ENCODE measurements at places on chromosomes 5 and 9.
A peak's percentile ranks its signal among the peaks of the same experiment; 100 is the strongest.

DNA sequence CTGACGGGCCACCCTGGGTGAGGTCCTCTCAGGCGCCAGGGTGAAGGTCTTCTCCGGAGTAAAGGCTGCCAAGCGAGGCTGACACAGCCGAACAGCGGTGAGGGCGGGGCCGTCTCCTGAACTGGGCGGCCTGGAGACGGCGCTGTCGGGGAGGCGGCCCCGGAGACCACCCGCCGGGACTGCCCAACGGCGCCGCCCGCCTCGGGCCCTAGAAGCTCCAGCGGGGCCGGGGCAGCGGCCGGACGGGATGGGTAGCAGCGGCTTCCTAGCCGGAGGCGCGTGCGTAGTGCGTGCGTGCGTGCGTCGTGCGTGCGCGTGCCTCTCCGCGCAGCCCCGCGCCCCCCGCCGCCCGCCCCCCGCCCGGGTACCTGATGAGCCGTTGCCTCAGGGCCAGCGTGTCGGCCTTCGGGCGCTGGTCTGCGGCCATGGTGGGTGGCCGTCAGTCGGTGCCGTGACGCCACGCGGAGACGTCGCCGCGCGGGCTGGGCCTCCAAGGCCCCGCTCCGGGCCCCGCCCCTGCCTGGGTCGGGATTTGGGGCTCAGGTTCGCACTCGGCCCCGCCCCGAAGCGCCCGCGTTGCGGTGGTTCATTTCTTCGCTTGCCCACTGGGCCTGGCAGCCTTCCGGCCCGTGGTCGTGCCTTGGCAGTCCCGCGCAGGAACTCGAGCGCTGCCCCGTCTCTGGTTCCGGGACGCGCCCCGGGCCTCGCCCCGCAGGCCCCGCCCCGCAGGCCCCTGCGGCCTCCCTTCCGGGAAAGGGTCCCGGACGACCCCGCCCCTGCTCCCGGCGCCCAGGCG, at the start of gene PHYKPL:
PHYKPL (minus strand) TSS at position 679 of the 796 bp plus-strand sequence; CDS start at position 427, 252 bp downstream.
- DNase-seq: peak; percentile 85

DNA sequence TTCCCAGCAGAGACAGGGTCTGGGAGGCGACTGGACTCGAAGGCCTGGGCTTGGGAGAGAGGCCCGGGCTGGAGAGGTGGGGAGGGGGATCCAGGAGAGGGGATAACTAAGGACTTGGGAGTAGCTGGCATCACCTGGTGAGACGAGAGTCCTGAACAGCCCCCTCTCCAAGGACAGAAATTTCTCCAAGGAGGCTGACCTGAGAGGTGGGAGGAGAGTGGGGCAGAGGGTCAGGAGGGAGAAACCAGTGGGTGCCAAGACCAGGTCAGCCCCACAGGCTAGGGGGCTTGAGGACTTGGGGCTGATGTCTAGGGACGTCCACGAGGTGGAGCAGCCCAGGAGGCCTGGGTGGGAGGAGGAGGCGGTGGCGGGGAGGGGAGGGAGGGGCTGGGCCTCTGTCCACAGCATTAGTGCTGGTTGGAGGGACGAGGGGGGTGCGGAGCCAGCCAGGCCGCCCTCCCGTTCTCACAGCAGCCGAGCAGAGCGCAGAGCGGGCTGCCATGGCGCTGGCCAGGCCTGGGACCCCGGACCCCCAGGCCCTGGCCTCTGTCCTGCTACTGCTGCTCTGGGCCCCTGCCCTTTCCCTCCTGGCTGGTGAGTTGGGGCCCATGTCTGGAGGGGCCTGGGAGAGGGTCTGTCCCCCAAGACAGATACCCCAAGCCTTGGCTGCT, at the start of gene CRB2:
CRB2 (plus strand) TSS at position 437 of the 671 bp plus-strand sequence; CDS start at position 501, 64 bp downstream.
- DNase-seq: peak; percentile 92

DNA sequence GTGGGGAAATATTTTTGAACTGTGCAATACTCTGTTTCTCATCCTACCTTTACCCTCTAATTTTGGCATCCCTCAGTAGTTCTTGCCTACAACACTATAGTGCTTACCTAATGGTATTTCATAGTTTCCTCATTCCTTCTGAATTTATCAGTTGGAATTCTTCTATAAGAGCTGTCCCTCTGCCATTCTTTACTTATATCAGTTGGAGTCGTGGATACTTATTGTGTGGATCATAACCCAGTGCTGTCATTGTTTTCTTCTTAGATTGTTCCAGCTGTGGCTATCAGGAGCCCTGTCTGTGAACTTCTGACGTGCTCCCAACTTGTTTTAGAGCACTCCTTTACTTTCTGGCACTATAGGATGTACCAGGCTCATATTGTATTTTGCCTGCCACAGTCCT, 146.1 kb upstream of the OTULINL start:
- DNase-seq: no peak

DNA sequence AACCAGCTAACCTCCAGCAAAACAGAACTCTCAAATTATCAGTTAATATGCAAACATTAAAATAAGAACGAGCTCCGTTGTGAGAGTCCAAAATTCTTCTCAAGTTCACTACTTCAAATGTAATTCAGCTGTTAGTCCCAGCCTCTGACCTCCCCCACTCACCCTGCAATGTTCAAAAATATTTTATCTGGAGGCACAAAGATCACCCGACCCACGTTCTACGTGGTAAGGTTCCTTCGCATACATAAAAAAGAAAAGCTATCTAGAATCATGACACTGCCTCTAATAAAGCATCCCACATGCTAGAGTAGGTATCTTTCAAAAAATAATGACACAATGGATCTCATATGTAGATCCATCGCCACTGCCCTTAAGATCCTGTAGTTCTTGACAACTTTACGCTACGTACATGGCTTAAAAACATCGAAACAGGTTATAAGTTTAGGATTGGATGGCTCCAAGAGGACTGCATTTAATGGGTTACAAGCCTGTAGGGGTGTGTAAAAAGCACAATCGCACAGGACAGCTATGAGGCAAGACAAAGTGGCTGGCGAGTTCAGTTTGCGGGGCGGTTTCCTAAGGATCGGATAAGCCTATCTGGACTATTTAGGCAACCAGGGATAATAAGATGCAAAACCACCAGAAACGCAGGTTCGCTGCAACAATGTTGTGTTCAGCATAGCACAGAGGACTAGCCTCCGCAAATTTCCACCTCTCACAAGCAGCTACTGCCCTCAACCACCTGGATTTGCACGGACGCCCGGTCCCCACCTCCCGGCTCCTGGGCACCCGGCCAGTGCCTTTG, 969 bp downstream of the CLK4 start:
- DNase-seq: peak; percentile 24

- DNase-seq: peak; percentile 70
Observed at GRCh38 chr5:6712142-6712576, 1.1 kb upstream of the TENT4A start.

- DNase-seq: no peak
Observed at GRCh38 chr5:168608386-168608785, 29.2 kb upstream of the PANK3 start.

- no peak for DNase-seq
Observed at GRCh38 chr5:7586480-7586879, 190.5 kb downstream of the ADCY2 start.
